Stimulated activated CD8-positive, alpha-beta memory T cell treated with anti-CD3 and anti-CD28 coated beads, Interleukin-15, amount 100 ng/mL, for 1 hour (primary cell): ENCODE measurements at places on chromosomes 5 and 9.

DNA sequence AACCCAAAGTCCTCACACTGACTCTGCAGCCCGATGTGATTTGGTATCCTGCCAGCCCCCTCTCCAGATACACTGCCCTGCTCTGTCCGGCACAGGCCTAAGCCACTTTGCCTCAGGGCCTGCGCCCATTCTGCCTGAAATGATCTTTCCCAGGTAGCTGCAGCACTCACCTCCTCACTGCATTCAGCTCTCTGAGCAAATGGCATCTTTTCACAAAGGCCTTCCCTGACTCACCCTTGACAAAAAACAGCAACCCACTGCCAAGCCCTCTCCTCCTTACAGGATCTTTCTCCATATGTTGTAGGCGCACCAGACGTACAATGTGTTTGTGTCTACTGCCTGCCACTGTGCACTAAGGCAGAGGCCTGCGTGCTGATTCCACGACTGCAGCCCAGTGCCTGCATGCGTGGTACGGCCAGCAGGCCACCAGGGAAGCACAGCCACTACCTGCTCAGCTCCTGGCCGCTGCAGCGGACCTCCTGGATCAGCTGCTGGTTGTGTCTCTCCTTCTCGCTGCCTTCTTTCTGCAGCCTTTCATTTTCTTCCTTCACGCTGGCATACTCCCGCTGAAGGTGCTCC is 171.2 kb downstream of the CDK5RAP2 start:
- no peak for DNase-seq

- DNase-seq: no peak
Measured at GRCh38 chr5:107951309-107951708, 280.6 kb upstream of the EFNA5 start.

DNA sequence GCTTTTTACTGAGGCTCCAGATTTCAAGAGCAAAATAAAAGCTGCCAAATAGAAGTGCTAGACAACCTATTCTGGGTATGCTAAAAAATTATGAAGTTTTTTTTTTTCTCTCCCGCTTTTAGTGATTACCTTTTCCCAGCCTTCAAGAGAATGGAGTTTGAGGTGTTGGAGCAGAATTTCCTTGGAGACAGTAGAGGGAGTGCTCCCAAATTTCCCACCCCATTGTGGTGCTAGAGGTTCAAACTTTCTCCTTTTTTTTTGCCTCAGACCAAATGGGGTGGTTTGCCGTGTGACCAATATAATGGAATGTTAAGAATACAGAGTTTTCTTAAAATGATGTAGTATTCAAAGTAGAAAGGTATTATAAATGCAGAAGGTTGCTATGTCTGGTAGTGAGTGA is 244.2 kb upstream of the RIOK2 start:
- DNase-seq: no peak

DNA sequence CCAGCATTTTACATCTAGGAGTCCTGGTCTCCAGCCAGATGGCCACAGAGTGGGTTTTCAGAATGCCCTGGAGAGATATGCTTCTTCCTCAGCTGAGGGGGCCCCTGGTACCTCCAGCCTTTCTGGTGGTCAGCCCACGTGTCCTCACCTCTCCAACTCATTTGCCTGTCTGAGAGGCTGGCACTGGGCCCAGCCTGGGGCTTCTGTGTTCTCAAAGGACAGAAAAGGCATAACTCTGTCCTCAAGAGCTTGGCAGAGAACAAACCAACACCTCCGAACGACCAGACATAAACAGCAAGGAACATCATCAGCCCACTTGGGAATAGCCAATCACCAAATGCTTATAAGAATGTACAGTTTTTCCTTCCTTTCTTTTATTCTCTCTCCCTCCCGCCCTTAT is 17.1 kb downstream of the ENG start:
- no peak for DNase-seq

DNA sequence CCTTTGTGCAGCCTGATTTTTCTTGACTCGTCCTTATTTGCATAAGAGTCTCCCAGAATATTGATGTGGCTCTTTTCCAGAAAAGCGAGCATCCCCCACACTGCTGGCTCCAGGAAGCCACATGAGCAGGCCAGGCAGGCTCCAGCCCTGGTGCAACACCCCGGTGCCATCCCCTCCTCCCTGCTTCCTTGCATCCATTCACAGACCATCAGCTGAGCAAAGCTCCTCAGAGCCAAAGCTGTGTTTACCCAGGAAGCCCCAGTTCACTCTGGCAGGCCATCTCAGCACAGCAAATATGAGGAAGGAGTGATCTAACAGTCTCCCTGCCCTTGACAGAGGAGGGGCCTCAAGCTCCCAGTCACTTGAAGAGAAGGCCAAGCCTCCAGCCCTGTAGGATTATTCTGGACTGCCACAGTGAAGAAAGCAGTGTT is 34.4 kb downstream of the INSYN2B start:
- DNase-seq: no peak

DNA sequence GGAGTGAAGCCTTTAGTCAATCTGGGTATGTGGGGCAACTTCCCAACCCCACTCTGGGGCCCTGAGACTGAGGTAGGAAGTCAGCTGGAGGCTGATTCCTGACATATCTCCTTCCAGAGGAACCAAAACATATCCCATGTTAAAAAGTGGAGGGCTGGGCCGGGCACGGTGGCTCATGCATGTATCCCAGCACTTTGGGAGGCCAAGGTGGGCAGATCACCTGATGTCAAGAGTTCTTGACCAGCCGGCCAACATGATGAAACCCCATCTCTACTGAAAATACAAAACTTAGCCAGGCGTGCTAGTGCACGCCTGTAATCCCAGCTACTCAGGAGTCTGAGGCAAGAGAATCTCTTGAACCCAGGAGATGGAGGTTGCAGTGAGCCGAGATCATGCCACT is 44.0 kb downstream of the CXXC5 start:
- DNase-seq: no peak

DNA sequence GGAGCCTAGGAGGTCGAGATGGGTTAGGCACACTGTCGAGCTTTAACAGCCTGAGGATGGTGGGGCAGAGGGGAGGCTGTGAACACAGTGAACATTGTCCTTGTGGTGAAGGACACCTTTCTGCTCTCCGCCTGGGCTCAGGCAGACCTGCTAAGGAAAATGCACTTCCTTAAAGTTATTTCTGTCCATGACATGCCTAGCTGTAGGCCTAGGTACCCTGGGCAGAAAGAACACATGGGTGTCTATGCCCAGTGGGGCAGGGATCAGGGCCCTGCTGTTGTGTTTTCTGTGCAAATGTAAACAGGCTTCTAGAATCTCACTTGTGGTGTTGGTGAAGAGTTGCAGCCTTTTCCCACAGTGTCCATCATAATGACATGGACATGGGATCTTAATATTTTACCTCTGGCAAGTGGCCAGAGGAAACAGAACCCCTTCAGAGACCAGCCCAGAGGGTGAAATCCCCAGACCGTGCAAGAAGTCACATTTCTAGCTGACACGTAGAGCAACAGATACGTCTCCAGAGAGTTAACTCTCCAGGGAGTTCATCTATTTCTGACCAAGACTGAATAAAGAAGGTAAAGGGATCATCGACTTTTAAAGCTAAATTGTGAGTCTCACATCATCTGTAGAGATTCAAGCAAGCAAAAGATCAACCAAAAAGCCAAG is 79.2 kb downstream of the C9orf152 start:
- DNase-seq: no peak

GRCh38 chr9:83620841-83621636 is 1.9 kb upstream of the IDNK start:
- no peak for DNase-seq

GRCh38 chr9:96565671-96566497 is 53.8 kb downstream of the CDC14B start:
- DNase-seq: no peak

DNA sequence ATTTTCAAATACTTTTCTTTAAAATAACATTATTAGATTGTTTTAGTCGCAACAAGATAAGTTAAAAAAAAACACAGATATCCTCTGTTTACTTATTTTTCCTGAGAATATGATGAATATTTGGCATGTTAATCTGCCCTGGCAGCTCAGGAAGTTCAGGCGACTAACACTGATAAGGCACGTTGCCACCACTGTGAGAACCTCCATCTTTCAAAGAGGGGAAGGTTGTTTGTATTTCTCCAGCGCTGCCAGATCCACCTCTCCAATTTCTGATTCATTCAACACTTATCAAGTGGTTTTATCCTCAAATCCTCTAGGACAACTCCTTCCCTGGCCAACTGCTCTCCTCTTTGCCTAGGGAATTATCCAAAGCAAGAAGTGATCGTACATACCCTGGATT is 21.8 kb downstream of the CTNNAL1 start:
- no peak for DNase-seq

- DNase-seq: no peak
Measured at GRCh38 chr5:170252720-170253350, 20.1 kb downstream of the C5orf58 start.

GRCh38 chr5:107272954-107273353 is 397.8 kb downstream of the EFNA5 start:
- no peak for DNase-seq

DNA sequence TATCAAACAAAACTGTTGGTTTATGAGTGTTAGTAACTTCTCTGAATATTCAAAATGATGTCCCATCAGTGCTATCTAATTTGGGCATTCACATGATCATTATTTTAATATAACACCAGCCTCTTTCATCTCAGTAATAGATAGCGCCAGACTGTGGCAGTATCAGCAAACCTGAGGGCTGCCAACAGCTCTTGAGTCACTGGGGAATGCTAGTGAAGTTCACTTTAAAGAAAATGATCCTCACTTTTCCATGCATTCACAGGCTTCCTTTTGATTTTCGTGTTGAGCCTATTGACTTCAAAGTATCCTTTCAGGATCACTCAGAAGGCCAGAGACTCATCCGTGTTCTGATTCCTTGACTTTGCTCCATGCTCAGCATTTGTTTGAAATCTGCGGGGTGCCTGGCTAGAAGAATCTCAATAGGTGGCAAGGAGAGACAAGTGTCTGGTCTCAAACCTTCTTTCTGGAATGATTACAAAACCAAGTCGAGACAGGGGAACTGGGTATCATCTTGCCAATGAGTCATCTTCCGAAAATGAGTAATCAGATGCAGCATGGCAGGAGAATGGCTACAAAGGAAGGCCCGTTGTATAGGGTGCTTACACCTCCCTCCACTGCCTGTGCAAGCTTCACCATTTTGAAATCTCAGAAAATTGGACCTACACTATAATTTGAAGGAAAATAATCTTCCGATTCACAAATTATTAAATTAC is 509.1 kb downstream of the RASEF start:
- no peak for DNase-seq

GRCh38 chr9:31112491-31112890 is 1272.0 kb upstream of the ACO1 start:
- no peak for DNase-seq

GRCh38 chr5:127088251-127088650 is 14.9 kb upstream of the C5orf63 start:
- no peak for DNase-seq

DNA sequence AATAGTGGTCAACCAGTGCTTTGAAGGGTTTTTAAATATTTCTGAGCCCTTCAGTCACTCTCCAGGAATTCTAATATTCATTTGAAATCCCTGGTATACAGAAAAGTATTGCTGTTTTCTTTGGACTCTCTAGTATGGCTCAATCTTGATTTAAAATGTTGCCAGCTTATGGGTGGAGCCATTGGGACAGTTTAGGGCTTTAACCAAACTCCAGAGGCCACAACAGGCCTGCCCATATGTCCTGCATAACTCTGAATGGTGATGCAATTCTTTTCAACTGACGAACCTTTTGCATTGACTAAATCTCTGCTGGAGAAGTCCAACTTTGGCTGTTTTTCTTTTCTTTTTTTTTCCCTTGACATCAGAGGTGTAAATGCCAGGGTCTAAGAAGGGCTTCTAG is 10.3 kb upstream of the ANKHD1 start:
- DNase-seq: no peak

- DNase-seq: no peak
Measured at GRCh38 chr9:109865521-109865920, 85.5 kb downstream of the PALM2AKAP2 start.

GRCh38 chr5:92023141-92023471 is 640.0 kb upstream of the ARRDC3 start:
- no peak for DNase-seq

GRCh38 chr9:40913096-40913719 is 215.3 kb downstream of the FOXD4L6 start:
- no peak for DNase-seq

GRCh38 chr5:138754699-138755057 is 1.5 kb downstream of the CTNNA1 start:
- no peak for DNase-seq

DNA sequence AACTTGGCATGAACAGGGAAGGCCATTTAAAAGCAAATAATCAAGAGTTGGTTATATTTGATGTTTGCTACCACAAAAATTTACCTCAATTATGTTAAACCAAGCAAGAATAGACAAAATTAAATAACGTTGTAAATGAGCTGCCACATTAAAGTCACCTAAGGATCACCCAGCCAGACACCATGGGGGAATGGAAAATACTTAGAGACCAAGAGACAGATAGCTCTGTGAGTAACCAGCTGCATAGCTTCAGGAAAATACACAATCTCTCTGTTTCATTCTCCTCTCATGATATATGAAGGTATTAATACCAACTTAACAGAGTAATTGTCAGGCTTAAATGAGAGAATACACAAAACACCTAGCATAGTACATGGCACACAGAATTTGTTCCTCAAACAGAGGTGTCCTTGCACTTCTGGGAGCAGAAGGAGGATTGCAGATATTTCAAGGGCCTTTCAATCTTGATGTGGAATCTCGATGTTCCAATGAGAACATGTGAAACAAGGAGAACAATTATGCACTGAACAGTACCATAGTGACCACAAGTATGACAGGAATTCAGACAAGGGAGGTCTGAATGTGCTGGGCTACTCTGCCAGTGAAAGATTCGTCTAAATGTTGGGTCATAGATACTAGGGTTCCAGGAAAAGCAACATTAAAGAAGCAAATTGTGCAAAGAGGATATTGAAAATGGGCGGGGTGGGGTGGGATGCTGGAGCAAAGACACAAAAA is 18.6 kb downstream of the JAKMIP2 start:
- DNase-seq: no peak

GRCh38 chr5:74490814-74491213 is 149.7 kb downstream of the ENC1 start:
- DNase-seq: no peak

- no peak for DNase-seq
Measured at GRCh38 chr9:69785757-69786156, 25.9 kb upstream of the PTAR1 start.

DNA sequence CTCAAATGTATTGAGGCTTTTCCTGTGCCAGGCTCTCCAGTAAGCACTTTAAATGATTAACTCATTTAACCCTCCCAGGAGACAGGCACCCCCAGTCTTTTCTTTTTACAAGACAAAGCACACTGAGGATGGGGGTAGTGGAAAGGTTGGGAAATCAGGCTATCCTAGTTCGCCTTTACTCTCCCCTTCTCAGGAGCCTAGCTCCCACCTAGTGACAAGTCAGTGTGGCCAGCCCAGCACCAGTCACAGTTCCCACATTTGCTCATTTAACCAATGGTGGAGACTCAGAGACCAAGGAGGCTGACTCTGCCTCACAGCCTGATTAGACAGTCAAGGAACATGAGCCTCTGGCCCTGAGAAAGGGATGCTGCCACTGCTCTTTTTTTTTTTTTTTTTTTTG is 3.5 kb downstream of the ALDH7A1 start:
- DNase-seq: no peak

DNA sequence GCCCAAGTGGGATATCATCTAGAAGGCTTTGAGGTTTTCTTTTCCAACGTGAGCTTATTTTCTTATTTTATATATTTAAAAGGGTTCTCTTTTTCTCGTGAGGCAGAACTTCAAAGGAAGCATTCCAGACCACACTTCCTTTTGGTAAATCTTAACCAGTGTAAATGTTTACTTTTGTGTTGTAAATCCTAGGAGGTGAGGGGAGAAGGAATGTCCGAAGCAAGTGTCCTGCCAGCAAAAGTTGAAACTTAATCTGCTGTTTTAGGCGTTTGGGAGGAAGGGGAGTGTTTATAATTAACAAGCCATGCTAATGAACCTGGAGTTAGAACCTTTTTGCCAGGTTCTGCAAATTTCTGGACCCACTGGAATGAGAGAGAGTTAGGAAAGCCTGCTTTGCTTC is 37.9 kb downstream of the WWC1 start:
- no peak for DNase-seq
